Stimulated activated CD4-positive, alpha-beta T cell treated with anti-CD3 and anti-CD28 coated beads, Interleukin-2, amount 100 ng/mL, for 24 hours (primary cell): ENCODE measurements at places on chromosomes 7 and 10.

DNA sequence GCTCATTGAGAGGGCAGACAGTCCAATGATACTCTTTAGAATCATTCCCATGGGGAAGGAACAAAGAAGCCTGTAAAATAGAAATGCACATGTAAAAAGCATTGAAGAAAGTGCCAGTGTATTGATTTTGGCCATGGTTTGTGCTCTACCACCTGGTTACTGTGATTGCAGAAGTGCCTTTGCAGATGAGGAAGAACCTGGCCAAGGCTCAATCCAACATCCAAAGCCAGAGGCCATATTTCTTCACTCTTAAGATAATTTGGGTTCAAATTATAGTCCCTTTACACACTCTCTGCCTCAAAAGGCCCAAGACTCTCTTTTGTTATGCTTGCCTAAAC is 122.1 kb downstream of the EGFR start:
- no peak for DNase-seq

GRCh38 chr10:30869566-30869965 is 162.1 kb downstream of the ZNF438 start:
- DNase-seq = no peak

DNA sequence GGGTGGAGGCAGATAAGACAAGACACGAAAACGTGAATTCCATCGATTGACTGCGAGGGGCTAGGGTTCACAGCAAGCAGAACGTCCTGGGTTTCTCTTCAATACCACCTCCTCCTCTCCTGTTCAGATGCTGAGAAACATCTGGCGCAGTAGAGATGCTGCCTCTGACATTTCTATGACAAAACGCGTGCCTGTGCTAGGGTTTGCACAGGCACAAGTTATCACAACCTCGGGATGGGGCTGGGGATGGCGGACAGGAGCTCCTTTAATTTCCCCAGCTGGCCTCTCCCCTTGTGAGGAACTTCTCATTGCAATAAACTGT is 99.8 kb upstream of the SVIL start:
- no peak for DNase-seq

DNA sequence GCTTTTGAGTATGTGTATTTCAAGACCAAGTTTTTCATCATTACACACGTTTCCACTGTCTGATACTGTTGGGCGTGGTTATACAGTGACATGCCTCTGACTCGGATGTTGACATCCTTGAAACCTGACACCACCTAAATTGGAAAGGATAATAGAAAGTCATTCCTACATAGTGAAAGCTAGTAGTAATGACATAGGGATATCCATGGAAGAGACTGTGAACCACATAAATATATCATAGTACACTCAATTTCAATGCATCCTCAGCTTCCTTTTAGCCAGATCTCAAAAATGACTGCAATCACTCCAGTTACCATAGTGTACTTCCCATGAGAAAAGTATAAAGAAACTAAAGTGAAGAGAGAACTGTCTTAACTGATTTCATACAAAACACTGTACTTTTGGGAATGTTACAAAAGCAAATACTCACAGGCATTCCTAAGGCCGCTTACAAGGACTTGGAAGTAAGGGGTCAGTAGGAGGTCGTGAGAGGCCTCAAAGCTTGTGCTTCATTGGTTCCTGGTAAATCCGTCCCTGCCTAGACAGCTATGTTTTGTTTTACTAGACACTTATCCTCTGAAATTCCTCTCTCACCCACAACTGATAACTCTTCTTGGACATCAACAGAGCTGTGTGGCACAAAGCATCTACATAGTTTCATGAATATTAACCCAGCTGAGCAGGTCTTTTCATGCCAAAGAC is 71.8 kb upstream of the VWDE start:
- no peak for DNase-seq

DNA sequence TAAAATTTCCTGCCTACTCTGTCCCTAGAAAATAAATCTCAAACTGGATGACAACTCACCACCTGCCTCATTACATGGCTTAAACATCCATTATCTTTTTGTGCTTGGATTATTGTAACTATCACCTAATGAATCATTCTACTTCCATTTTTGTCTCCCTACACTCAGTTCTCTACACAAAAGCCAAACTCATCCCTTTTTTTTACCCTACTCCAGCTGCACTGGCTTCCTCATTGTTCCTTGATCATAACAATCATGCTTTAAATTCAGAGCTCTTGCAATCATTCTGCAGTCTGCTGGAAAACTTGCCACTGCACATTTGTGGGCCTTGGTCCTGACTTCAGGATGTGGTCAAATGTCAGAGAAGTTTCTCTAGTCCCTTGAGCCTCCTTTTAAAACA is 280.0 kb downstream of the DGKB start:
- DNase-seq = no peak

- DNase-seq = no peak
Observed at GRCh38 chr7:137755846-137756651, 90.7 kb downstream of the DGKI start.

DNA sequence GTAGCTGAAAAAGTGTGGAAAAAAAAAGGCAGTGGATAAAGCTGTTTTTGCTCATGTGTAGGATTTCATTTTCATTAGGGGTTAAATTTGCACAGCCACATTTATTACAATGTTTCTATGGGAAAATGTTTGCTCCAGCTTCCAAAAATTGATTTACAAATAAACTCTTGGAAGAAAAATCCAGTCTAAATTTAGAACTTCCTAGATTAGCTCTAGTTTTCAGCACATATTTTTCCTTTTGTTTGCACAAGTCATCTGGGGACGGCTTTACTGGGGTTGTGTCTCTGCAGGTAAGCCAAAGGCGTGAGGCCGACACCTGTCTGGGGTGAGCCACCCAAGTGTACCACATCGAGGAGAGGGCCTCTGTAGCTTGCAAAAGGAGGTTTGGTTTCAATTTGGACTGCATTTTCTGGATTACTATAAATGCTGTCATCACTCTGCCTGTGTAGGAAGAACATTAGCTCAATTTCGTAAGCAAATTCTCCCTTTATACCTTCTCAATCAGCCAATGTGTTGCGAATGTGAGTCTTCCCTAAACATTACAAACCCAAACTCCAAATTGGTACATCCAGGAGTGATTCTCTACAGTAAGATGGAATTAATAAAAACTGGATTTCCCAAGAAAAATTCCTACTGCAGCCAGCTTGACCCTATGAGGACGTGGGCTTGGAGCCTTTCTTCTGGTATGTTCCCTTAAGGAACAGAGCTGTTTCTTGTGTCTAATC is 89.5 kb upstream of the ZNF438 start:
- no peak for DNase-seq

DNA sequence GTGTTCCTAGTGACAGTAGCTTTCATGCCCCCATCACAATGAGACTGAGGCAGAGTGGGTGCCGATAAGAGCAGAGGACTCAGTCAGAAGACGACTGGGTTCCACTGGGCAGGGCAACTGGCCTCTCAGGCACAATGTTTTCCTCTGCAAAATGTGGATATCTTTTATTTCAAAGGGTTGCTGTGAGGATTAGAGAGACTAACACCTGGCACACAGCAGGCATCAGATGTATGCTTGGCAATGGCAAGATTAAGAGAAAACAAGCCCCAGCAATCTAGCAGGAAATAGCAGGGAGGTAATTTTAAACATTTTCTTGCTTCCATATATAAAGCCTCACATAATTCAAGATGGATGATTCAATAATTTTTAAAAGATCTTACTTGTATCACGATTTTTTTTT is 28.0 kb downstream of the SGMS1 start:
- no peak for DNase-seq
